Renal cortex interstitium (tissue), 15 donors: ENCODE measurements at places on chromosomes 6 and 20. TPM values are rescaled to one million over a fixed set of nuclear protein-coding genes. Genes with fewer than 3 reads are reported as not detected.

SMLR1 gene
- 3.3 TPM for polyA plus RNA-seq

PEDS1 gene
- polyA plus RNA-seq, result 25.3 TPM

HEBP2 gene
- 57.7 TPM for polyA plus RNA-seq

ECT2L gene
- polyA plus RNA-seq, result 0.36 TPM

HLA-DQA2 gene
- 1.4 TPM for polyA plus RNA-seq

SNPH gene
- 2.1 TPM for polyA plus RNA-seq

PDE10A gene
- polyA plus RNA-seq, result 20.3 TPM

TRAPPC3L gene
- 0.30 TPM for polyA plus RNA-seq

BCAS1 gene
- polyA plus RNA-seq, result 3.5 TPM

DNA sequence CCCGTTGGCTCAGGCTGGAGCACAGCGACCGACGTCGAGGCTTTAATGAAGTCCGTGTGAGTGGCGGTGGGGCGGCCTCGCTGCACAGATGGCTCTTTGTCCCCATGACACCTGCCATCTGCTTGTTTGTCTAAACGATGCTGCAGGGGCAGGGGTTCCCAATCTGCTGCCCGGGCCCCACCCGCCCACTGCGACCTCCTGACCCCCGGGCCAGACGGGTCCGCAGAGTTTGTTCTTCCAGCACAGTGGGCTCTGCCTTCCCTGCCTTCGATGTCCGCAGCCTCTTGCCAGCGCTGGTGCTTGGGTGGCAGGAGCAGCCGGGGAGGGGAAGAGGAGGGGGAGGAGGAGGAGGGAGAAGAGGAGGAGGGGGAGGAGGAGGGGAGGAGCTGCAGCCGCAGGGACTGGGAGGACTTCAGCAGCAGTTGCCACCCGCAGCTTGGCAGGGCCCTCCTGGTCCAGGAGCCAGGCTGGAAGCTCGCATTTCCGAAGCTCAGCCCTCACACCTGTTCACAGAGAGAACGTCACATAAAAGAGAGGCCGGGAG is 210.0 kb downstream of the DLL1 start:
- DNase-seq, result no peak

GRCh38 chr6:116165596-116165995 is 39.7 kb upstream of the COL10A1 start:
- no peak for DNase-seq

- DNase-seq, result no peak
These were observed 73.3 kb upstream of the LYRM2 start for GRCh38 chr6:89711801-89712200.

DNA sequence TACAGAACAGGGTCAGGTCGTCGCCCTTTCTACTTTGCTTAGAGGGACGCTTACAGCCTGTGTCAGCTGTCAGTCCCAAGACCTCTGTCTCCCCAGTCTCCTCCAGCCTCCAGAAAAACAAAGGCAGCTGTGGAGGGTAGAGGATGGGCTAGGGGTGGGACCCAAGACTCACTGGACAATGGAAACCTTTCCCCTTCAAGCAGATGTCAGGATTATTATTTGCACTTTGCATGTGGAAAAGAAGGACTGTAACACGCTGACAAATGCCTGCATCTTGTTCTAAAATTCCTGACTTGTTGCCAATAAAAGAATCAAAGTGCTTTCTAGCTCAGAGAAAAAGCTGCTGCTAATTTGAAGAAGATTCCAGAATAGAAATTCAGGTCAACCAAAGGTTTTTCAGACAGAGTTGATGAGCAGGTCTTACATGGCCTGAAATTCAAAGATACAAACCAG is 58.7 kb downstream of the SNX5 start:
- DNase-seq, result no peak

GRCh38 chr6:165825256-165825815 is 162.3 kb upstream of the PDE10A start:
- DNase-seq, result no peak

- DNase-seq, result no peak
These were observed 180.9 kb downstream of the KIF16B start for GRCh38 chr20:16392346-16392745.

DNA sequence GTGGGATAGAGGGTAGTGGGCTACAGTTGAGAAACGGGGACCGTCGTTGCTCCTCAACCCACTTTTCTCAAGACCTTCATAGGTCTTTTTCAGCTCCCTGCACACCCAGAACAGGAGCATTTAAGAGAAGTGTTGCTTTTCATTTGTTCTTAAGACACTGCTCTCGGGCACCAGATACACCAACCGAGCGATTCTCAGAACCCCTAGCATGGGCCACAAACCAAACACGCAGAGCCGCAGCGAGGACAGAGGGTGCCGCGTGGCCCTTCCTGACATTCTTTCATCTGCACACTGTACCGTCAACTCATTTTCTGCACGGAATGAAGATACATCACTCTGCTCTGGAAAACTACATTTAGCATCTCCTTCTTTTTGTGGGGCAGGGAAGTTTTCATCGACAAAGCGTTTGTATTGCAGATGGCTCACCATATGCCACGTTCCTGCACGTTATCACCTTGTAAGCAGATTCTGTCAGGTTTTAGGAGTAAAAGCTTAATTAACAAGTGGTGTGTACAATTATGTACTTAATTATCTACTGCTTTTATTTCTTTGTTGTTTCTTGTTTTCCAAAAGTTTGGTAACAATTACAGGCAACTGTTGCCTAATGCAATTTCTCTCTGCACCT is 70.4 kb upstream of the MLN start:
- DNase-seq, result no peak
